Right lung (tissue), 10 donors: ENCODE measurements at places on chromosomes 6 and 20.

DNA sequence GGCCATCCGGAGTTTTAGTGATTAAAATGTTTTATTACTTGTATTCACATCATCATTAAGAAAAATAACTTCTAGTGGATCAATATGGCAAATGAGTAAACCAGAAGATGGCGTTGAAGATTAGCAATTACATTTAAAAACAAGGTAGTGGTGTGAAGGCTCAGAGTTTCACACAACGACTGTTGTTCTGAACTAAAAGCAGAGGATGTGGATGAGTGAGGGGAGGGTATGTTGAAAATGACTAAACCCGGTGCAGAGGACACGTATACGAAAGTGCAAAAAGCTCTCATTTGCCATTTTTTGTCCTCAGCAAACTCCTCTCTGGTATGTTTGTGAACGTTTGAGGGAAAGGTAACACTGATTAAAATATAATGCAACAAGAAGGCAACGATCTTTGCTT is 1.9 kb upstream of the IRF4 start:
- DNase-seq: no peak

- DNase-seq: no peak
Observed at GRCh38 chr6:163729127-163729872, 314.8 kb downstream of the QKI start.

DNA sequence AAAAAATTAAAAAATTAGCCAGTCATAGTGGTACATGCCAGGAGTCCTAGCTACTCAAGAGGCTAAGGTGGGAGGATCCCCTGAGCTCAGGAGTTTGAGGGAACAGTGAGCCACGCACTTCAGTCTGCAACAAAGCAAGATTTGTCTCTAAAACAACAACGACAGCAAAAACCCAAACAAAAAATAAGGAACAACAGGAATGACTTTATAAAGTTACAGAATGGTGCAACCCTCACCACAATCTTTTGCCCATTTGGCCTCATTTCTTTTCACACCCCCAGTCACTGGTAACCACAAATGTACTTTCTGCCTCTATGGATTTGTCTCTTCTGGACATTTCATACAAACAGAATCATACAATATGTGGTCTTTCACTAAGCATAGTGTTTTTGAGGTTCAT is 16.7 kb upstream of the ZFAND3 start:
- DNase-seq: no peak

DNA sequence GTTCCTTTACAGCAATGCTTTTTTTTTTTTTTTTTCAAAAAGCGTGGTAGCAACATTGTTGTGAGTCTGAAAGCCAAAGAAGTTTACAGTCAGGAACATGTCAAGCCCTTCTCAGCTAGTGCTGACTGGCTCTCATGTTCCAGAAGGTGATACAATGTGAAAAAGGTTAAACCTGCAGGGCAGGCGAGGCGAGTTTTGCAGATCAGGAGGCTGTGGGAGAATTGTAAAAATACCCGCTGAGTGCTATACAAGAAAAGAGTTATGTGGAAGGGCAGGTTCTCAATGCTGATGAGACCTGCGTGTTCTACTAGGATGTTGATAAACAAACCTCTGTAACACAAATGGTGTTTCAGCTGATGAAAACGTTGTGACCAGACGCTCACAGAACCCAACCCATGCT is 30.9 kb upstream of the RPP40 start:
- no peak for DNase-seq

DNA sequence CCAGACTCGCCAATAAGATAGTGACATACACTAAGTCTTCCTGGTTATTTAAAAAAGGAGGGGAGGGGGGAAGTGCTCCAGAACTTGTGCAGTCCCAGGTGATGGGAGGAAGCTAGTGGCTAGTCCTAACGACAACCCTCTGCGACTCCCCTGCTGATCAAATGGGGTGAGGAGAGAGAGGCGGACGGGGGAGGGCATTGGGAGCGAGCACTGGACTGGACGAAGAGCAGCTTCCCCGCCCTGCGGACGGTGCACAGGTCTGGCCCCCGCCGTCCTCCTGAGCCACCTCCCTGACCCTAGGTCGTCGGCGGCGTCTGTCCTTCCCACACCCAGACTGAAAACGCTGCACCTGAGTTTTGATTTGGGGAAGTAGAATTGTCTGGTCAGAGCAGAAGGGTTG is 2.2 kb upstream of the OLIG3 start:
- DNase-seq: no peak

GRCh38 chr6:161459008-161459615 is 185.3 kb upstream of the AGPAT4 start:
- DNase-seq: no peak

GRCh38 chr20:21701171-21701876 is 4.1 kb upstream of the PAX1 start:
- DNase-seq: no peak

GRCh38 chr6:366389-367297 is 24.9 kb upstream of the IRF4 start:
- DNase-seq: no peak

GRCh38 chr6:53172468-53172803 is 23.8 kb upstream of the GCM1 start:
- no peak for DNase-seq

DNA sequence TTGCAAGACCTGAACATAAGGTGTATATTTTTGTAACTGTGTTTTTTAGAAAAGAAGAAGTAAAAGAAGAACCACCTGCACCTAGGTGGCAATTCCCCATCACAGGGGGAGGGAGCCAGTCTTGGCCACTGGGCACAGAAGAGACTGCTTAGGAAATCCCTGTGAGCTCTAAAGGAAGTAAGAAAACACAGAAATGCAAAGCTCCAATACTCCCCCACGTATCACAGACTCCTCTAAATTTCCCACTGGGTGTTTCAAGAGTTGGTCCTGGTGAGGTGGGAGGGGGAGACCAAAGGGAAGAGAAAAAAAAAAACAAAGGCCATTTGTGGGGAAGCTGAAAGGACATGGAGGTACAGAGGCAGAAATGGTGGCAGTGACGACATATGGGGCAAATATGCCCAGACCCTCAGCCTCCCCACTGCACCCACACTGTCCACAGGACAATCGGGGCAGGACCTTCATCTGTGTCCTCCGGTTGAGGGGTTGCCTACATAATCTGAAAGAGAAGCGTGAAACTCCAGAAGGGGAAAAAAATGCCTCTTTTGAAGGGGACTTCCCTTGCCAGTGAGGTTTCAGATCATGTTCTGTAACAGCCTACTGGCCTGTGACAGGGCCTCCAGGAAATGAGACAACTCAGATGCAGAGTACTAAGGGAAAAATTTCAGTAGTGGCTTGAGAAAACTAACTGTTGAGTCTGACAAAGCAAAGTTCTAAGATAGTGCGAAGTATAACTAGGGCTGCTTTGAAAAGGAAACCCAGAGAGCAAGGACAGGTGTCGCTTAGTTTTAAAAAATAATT is 226.2 kb upstream of the MARCKS start:
- DNase-seq: peak; percentile 33

- DNase-seq: no peak
Observed at GRCh38 chr6:132566404-132566803, 3.7 kb upstream of the TAAR6 start.

- DNase-seq: peak; percentile 22
Observed at GRCh38 chr20:44247586-44248409, 690 bp downstream of the GDAP1L1 start.

- no peak for DNase-seq
Observed at GRCh38 chr6:14211562-14211942, 94.0 kb downstream of the CD83 start.

DNA sequence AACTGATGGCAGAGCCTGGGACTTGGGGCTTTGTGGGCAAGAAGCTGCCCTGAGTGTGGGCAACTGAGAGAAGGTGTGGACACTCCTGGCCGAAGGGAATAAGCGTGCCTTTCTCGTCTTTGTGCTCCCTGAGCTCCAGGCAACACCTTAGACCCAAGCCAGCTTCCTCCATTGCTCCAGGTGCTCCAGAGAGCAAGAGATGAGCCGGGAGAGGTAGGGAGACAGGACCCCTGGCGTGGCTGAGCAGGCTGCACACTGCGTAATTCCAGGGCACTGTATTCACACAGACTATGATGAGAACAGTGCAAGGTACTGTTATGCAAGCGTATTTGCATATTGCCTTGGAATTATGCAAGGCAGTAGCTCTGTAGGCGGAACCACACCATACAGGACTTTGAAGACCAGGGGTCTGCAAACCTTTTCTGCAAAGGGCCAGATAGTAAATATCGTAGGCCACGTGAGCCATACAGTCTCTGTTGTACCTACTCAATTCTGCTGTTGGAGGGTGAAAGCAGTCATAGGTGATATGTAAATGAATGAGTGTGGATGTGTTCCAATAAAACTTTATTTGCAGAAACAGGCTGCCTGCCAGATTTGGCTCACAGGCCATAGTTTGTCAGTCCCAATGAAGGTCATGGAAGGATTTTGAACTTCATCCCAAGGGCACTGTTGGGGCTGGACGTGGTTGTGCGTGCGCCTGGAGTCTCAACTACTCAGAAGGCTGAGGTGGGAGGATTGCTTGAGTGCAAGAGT is 42.1 kb upstream of the FAM83D start:
- DNase-seq: no peak

DNA sequence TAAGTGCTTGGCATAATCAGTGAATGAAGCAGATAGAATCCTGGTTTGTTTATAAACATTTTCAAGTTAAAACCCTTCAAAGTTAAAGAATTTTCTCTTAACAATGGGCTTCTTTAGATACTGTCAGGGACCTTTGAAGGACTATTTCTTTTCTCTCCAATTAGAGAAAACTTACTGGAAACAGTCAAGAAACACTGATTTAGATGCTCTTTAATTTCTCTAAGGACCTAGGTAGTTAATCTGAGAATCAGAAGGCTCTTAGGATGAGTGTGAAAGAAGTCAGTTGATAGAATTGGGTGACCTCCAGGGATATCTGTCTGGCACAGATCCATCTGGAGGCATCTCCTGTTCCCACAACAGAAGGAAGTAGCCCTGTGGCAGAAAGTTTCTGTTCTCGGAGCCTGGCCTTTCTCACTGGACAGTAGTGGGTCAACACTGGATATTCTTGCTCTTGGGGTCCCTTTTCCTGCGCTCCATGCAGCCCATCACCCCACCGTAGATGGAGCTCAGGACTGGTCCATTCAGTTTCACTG is 22.5 kb downstream of the KIAA0408 start:
- DNase-seq: no peak

DNA sequence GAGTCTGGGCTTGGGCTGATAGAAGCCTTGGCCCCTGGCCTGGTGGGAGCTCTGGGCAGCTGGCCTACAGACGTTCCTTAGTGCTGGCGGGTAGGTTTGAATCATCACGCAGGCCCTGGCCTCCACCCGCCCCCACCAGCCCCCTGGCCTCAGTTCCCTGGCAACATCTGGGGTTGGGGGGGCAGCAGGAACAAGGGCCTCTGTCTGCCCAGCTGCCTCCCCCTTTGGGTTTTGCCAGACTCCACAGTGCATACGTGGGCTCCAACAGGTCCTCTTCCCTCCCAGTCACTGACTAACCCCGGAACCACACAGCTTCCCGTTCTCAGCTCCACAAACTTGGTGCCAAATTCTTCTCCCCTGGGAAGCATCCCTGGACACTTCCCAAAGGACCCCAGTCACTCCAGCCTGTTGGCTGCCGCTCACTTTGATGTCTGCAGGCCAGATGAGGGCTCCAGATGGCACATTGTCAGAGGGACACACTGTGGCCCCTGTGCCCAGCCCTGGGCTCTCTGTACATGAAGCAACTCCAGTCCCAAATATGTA is 957 bp upstream of the VEGFA start:
- peak; percentile 72 for DNase-seq

GRCh38 chr20:4369798-4370124 is 351.9 kb upstream of the PRND start:
- DNase-seq: no peak
